MM.1S (cell line): ENCODE measurements at places on chromosomes 13 and 19.

DNA sequence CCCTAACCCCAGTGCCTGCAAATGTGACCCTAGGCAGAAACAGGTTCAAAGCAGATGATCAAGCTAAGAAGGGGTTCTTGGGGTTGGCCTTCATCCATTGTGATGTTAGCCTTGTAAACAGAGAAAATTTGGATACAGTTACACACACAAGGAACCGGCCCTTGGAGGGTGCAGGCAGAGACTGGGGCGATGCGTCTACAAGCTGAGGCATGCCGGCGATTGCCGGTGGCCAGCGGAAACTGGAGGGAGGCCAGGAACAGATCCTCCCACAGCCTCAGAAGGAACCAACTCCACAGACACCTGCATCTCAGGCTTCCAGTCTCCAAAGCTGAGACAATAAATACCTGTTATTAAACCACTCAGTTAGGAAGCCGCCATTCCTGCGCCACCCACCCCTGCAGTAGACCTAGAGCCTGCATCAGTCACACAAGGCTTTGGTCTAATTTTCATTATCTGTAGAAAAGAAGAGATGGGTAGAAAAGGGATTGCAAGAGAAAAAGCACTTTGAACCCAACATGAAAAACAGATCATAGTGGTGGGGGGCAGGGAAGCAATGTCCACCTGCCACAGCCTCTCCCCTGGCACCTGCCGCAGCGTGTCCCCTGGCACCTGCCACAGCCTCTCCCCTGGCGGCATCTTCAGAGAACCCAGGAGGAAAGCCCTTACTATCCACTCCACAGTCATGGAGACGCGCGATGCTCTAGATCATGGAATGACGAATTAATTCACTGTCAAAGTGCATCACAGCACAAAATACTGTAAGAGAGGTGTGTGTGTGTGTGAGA, 119.7 kb upstream of the SOX1 start:
- DNase-seq, result no peak

GRCh38 chr13:31043957-31044356, 111.5 kb downstream of the TEX26 start:
- DNase-seq, result no peak

DNA sequence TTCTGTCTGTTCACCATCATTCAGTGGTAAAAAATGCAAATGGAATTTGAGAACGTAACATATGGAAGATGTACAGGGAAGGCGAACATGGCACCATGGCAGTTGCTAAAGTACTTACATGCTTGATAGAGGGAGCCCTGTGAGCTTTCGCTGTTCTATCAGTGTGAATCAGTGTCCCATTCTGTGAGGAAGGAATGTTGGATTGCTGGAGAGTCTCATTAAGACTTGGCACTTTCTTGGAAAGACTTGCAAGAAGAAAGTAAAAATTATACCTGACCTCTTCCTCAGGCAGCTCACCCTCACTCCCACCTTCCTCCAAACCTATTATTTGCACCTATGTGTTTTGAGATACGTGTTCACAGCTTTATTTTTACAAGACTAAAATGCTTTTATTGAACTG, 43.5 kb downstream of the FREM2 start:
- DNase-seq, result no peak

DNA sequence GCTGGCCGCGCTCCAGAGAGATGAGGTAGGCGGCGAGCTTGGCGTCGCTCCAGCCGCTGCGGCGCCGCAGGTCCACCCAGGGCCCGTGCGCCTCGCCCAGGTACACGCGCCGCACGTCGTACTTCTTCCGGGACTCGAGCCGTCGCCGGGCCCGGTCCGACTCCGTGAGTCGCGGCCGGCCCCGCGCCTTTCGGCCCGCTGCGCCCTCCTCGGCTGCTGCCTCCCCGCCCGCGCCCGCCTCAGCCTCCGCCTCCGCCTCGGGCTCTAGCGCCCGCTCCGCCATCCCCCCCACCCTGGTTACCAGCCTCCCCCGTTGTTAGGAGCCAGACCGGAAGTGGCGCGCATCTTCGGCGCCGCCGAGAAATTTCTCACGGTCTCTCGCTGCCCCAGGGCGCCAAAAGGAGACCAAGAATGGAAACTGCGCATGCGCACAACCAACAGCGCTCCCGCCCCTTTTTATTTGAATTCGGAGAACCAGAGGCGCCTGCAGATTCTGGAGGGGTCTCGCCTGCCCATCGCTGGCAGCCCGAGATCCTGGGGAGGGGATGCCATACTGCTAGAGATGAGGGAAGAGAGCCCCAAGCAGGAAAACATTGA, at the start of gene ZNF653:
TSS of gene ZNF653 (minus strand) at position 336 of the 597 bp plus-strand sequence. CDS start at position 283, 53 bp downstream.
- peak; percentile 96 for DNase-seq

DNA sequence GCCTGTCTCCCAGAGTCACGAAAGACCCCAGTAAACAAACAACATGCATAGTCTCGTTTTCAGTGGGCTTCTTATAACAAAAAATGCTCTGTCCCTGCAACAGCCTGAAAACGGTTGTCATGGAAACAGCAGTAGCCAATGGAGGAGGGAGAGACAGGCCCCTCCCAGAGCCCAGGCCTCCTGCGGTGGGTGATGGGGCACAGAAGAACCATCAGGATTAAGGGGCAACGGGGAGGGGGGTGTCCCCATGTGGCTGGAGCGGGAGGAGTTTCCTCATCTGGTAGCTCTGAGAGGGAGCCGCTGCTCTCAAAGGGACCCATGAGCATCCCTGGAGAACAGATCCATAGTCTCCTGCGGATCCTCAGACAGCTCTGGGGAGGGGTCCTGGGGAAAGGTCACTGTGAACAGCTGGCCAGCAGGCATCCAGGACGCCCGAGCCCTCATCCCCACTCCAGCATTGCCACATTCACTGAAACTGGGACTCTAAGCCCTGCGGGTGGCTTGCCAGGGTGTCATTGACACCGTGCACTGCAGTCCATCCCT, 37.5 kb upstream of the PNMA8B start:
- DNase-seq, result no peak

GRCh38 chr19:1882786-1883692, 2.3 kb downstream of the ABHD17A start:
- no peak for DNase-seq

DNA sequence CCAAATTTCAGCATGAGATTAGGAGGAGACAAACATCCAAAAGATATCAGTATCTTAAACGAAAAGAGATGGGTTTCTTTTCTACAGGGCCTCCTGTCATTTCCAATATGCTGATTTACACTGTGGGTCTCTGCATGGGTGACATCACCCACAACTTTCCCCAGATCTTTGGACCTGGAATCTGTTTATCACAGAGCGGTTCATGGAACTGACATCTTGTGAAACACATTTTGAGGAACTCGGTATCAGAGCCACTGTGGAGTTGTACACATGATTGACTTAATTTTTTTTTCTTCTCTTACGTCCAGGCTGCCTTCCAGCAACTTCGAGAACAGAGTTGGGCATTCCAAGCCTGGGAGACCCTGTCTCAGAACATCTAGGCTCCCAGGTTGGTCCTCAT, 80.2 kb upstream of the SERP2 start:
- no peak for DNase-seq

DNA sequence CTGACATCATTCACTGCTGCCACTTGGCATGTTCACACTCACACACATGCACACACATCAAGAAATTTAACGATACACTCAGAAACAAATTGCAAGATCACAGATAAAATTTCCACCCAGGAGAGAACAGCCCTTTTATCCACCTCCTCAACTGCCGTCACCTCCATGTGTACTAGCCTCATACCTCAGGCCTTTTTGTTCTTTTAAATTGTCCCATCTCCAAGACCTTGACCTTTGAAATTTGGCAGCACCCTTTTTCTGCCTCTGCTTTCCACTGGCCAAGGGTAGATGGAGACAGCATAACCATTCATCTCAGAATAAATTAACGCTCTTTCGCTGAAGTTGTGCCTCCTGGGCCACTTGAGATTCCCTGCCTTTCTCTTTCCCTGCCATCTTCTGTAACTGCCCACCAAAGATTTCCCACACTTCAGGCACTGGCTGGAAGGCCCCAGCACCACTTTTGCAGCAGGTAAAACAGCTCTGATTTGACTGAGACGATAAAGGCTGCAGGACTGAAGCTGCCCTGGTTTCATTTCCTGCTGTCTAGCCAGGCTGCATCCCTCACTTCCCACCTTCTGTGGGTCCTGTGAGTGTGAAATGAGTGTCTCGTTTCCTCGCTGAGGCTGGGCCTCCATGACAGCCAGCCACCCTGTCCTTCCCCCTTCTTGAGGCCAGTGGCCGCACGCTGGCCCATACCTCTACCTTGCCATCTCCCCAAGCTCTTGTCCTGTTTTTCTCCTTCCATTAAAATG, 39.3 kb downstream of the MBNL2 start:
- DNase-seq, result no peak

DNA sequence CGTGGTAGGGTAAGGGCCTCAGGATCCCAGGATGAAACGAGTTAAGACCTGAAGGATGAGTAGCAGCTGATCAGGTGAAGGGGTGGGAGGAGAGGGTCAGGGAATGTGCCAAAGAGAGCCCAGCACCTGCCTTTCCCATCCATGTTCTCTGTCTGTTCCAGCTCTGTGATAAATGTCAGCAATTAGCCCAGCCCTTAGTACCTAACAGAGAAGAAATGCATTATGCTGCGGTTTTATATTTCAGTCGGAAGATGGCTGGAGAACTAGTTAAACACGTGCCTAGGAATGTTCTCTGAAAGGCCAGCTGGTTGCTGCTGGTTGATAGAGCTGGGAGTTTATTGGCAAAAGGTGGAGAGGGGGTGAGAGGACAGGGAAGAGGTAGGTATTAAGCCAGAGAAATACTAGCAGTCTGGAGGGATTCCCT, 268.2 kb downstream of the SHISA2 start:
- DNase-seq, result no peak

- no peak for DNase-seq
Observed at GRCh38 chr13:93039131-93039530, 187.5 kb upstream of the GPC6 start.

DNA sequence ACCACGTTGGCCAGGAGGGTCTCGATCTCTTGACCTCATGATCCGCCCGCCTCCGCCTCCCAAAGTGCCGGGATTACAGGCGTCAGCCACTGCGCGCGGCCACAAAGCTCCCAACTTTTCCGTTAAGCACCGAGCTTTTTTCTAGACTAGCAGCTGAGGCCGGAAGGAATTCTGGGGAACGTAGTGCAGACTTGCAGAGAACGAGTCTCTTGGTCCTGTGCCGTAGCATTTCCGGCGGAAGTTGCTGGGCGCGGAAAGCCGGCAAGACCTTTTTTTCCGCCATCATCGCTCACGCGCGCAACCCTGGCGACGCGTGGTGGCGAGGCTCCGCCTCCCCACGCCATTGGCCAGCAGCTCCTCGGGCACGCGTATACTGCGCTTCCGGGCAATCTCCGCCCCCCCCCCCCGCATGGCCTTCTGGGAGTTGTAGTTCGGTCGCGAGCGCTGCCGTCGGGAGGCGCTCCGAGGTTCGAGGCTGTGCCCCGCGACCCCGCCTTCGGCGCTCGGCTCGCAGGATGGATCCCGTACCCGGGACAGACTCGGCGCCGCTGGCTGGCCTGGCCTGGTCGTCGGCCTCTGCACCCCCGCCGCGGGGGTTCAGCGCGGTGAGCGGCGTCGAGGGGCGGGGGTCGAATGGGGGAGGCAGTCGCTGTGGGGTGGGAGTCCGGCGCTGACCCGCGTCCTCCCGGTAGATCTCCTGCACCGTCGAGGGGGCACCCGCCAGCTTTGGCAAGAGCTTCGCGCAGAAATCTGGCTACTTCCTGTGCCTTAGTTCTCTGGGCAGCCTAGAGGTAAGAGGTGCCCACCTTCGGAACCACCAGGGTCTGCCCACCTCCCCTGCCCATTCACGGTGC, at the start of gene MVB12A:
TSS of gene MVB12A (plus strand) at position 427 of the 854 bp plus-strand sequence. CDS start at position 516, 89 bp downstream.
- DNase-seq, result peak; percentile 99

GRCh38 chr19:18418483-18419194, 559 bp upstream of the SSBP4 start:
- DNase-seq, result no peak

- DNase-seq, result peak; percentile 84
Observed at GRCh38 chr13:98142380-98143156, at the start of gene FARP1. FARP1 (plus strand) TSS chr13:98143094; CDS start chr13:98213243, 70,149 bp downstream.

GRCh38 chr19:6021878-6022569, 44.1 kb upstream of the RANBP3 start:
- peak; percentile 88 for DNase-seq

DNA sequence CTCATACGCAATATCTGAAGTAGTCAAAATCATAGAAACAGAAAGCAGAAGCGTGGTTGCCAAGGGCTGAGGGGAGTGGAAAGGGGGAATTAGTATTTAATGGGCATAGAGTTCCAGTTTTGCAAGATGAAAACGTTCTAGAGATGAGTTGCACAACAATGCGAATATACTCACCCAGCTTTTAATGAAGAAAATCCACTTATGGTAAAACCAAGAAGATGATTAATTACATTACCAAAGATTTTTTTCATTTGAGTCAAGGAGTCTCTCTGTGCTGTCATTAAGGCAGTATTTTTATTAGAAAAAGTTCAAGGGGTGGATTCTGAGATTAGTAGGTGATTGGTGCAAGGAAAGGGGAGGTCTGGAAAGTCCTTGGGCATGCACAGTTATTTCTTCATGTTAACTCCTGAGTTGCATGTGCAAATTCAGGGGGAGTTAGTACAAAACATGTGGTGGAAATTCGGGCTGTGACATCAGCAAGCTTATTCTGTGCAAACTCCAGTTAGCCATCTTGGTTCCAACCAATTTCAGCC, 6.9 kb upstream of the CBY2 start:
- DNase-seq, result no peak

- DNase-seq, result no peak
Observed at GRCh38 chr13:112876305-112877000, 92.6 kb upstream of the MCF2L start.

GRCh38 chr13:104414771-104415170, 1348.6 kb upstream of the SLC10A2 start:
- no peak for DNase-seq

GRCh38 chr19:1861599-1862031, 1.8 kb downstream of the KLF16 start:
- DNase-seq, result no peak

DNA sequence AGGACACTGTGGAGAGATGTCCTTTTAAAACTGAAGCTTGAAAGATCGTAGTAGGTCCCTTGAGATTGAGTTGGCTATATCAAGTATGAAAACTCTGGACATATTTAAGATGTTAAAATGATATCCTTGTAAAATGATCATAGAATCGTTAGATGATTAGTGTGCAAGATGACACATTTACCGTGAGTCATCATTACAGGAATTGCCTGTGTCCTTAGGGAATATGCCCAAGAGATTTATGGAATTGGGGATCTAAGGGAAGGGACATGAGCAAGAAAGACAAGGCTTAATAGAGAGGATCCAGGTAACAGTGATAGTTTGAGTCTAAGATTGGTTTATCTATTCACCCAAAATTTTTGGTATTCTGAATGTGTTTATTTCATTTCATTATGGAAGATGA, 233.7 kb downstream of the GPC5 start:
- no peak for DNase-seq

GRCh38 chr19:37466277-37466797, 907 bp downstream of the ZNF569 start:
- DNase-seq, result no peak

DNA sequence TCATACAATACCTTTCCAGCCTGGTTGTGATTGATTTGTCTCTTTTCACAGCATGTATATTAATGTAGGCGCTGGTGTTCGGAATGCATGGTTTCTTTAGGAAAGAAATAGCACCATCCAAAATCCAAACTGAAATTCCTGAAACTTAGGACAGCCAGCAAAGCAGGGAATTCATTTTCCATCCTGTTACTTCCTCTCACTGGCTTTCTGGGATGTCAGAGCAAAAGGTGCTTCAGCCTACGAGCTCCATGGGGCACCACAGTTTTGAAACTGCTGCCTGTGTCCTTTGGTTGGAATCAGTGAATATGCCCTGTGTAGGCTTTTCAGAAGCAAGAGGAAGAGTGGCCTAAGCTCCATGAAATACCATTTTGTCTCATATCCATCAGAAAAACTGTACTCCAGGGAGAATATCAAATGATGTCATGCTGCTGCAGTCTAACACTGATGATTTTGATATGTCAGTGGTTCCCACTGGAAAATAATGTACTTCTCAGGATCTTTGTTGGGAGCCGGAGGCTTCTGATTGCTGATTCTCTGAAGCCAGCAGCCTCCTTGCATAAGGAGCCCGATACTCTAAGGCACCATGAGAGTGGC, 117.8 kb upstream of the SERP2 start:
- DNase-seq, result no peak
